ENCODE measurements at places on chromosomes 2 and 18.

- H3K36me3 ChIP-seq, result no peaks in the 10 kb centered on the region
- H3K4me1 ChIP-seq, result peaks cover 6% of the 10 kb centered on the region
- no peaks in the 10 kb centered on the region for H3K27me3 ChIP-seq
- DNase-seq, result peak; percentile 66
These were observed 23.3 kb upstream of the MC5R start for GRCh38 chr18:13800505-13801259.

- no peak overlapping the region for H3K27ac ChIP-seq
- no peaks in the 10 kb centered on the region for H3K36me3 ChIP-seq
- no peak overlapping the region for H3K4me3 ChIP-seq
- H3K4me1 ChIP-seq, result no peaks in the 10 kb centered on the region
- DNase-seq, result no peak
These were observed 28.4 kb downstream of the AFF3 start for GRCh38 chr2:100113990-100114433.

DNA sequence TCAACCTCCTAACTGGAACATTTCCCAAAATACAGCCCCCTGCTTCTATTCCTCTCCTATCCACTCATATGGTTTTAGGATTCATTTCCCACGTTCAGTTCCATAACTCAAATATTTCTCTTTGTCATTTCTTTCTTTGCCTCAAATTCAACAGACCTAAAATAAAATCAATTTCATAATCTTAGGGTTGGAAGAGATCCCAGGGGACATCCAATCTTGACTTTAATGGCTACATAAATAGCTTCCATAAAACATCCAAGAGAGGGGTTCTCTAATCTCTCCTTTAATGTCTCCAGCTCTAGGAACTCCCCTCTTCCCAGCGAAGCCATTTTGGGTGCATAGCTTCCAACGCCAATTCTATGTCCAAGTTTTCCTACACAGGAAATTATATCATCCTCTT lies 33.8 kb downstream of the RBKS start:
- DNase-seq, result no peak
- no peak overlapping the region for H3K4me3 ChIP-seq
- H3K4me1 ChIP-seq, result no peaks in the 10 kb centered on the region
- no peaks in the 10 kb centered on the region for H3K36me3 ChIP-seq
- H3K27me3 ChIP-seq, result no peaks in the 10 kb centered on the region

- no peak overlapping the region for H3K27ac ChIP-seq
- H3K36me3 ChIP-seq, result peaks cover 60% of the 10 kb centered on the region
- DNase-seq, result no peak
- H3K27me3 ChIP-seq, result no peaks in the 10 kb centered on the region
These were observed 43.4 kb downstream of the KANSL3 start for GRCh38 chr2:96594691-96595152.

GRCh38 chr2:179171371-179171770 lies 93.3 kb downstream of the SESTD1 start:
- no peaks in the 10 kb centered on the region for H3K36me3 ChIP-seq
- DNase-seq, result no peak
- H3K4me1 ChIP-seq, result no peaks in the 10 kb centered on the region
- no peak overlapping the region for H3K27ac ChIP-seq

DNA sequence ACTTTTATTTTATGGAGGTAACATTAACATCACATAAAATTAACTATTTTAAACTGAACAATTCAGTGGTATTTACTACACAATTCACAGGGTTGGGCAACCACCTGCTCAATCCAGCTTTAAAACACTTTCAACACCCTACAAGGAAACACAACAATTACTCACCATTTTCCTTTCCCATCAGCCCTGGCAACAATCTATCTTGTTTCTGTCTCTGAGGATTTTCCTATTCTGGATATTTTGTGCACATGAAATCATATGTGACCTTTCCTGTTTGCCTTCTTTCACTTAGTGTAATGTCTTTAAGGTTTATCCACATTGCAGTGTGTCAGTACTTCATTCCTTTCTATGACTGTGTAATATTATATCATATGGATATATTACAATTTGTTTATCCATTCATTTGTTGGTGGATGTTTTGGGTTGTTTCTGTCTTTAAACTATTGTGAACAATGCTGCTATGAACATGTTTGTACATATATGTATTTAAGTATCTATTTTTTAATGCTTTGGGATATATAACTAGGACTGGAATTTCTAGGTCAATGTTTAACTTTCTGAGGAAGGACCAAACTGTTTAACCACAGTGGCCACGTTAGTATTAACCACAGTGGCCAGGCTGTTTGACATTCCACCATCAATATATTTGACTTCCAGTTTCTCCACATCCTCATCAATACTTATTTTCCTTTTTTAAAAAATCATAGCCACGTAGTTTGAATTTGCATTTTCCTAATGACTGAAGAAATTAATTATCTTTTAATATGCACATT lies 72.4 kb upstream of the KIF5C start:
- H3K4me3 ChIP-seq, result no peak overlapping the region
- no peaks in the 10 kb centered on the region for H3K27me3 ChIP-seq
- no peak overlapping the region for H3K27ac ChIP-seq
- no peaks in the 10 kb centered on the region for H3K36me3 ChIP-seq

DNA sequence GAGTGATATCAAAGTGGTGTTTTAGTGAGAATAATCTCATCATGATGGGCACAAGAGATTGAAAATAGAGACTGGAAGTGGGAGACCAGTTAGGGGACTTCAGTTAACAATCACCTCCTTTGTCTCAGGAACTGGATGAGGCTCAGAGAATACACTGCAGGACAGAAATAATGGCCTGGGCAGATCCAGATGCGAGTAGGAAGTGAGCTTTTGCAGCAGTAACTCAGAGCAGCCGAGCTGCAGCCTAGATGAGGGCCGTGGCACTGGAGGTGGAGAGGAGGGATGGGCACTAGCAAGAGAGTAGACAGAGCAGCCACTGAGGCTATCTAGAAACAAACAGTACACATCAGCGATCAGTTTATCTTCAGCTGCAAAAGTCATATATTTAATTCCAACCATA lies 48.6 kb downstream of the CYB5A start:
- H3K27me3 ChIP-seq, result no peaks in the 10 kb centered on the region
- H3K4me3 ChIP-seq, result no peak overlapping the region

DNA sequence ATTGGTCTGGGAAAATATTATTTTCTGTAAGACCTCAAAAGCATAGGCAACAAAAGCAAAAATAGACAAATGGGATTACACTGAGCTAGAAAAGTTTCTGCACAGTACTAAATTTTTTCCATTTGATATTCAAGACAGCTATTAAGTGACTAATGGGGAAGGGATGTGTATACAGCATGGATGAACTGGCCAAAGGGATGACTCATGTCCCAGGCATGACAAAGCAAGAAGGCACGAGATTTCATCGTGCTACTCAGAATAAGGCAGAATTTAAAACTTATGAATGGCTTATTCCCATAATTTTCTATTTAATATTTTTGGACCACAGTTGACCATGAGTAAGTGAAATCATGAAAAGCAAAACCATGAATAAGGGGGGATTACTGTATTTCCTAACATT lies 1250.1 kb upstream of the GYPC start:
- DNase-seq, result no peak
- H3K27me3 ChIP-seq, result no peaks in the 10 kb centered on the region
- H3K4me1 ChIP-seq, result no peaks in the 10 kb centered on the region
- H3K36me3 ChIP-seq, result no peaks in the 10 kb centered on the region
- H3K4me3 ChIP-seq, result no peak overlapping the region
